ENCODE measurements at places on chromosomes 16 and 17.

GRCh38 chr17:2947588-2947950 lies 115.8 kb downstream of the OR1D5 start:
- peak; percentile 35 for DNase-seq

GRCh38 chr17:31476525-31477416 lies 85.3 kb downstream of the RAB11FIP4 start:
- no peak for DNase-seq

DNA sequence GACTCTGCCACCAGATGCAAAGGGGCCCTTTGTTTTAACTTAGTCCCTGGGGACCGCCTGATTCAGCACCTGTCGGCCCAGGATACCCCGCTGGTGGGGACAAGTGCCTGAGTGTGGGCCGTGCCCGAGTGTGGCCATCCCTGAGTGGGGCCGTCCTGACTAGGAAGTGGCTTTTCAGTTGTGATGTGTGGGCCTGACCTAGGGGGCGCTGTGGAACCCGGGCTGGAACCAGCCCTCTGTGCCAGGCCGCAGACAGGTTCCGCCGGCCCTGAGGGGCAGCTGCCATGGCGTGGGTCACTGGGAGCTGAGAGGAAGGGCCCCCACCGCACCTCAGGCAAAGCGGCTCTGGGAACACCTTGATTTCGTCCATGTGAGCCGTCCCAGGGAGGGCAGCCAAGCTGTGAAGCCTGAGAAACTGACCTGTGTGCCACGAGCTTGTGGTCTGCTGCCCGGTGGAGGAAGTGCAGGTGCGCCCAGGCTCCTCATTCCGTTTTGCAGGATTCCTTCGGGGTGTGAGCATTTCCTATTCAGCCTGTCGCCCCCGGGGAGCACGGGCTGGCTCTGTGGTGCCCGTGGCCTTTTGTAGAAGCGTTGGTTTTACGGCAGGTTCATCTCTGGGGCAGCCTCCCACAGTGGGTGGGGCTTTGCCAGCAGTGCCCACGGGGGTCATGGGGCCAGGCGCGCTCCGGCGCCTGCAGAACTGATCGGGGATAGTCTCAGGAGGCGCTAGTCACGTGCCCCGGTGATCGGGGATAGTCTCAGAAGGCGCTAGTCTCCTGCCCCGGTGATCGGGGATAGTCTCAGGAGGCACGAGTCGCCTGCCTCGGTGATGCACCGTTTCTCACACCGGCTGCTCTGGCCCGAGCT lies 5.3 kb downstream of the RPL13 start:
- no peak for DNase-seq

GRCh38 chr17:9002606-9003354 lies 18.5 kb upstream of the NTN1 start:
- peak; percentile 87 for DNase-seq

DNA sequence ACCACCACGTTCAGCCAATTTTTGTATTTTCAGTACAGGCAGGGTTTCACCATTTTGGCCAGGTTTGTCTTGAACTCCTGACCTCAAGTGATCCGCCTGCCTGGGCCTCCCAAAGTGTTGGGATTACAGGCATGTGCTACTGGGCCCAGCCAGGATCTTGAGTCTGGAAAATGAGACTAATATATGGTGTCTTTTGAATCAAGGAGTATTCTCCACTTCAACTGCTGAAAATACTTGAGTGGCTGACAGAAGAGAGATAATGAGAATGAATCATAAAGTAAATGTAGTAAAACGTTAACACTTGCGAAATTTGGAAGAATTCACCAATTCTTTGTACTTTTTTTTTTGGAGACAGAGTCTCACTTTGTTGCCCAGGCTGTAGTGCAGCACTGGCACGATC lies 16.6 kb downstream of the SMYD4 start:
- no peak for DNase-seq
